Right lung (tissue), 10 donors: ENCODE measurements at places on chromosomes 6 and 20. TPM values are rescaled to one million over a fixed set of nuclear protein-coding genes. Genes with fewer than 3 reads are reported as not detected.

The GJA1 gene
- 95.5 TPM for polyA plus RNA-seq

- no peak for DNase-seq
These were observed 101.6 kb upstream of the TMEM30A start for GRCh38 chr6:75386050-75386770.

The SIRPB1 gene
- 1.6 TPM for polyA plus RNA-seq

- DNase-seq: no peak
These were observed 711 bp upstream of the C20orf141 start for GRCh38 chr20:2814076-2814475.

DNA sequence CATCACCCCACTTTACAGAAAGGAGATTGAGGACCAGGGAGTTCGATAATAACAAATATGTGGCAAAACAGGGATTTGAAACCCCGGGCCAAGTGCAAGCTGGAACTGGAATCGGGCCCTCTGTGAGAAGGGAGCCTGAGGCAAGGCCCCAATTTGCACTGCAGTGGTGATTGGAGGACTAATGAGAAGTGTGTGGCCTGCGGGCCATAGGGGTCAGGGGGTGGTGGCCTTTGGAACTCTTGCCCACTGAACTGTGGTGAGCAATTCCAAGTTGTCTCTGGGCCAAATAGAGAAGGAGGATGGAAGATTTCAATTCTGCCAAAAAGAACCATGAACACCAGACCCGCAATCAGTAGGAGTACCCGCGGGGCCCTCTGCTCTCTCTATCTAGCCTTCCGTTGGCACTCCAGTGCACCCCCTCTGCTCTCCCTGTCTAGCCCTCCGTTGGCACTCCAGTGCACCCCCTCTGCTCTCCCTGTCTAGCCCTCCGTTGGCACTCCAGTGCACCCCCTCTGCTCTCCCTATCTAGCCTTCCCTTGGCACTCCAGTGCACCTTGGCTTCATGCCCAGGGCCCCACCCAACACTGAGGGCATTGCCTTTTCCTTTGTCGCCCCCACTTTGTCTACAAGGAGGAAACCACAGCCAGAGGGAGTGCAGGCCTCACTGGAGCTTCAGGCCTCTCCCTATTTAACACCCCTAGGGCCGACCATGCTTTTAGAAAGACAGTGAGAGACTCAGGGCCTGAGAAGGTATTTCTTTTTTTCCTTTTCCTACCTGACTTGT, 6.0 kb upstream of the PTPRA start:
- no peak for DNase-seq
